Inflammatory macrophage treated with lipopolysaccharide for 1 hour (primary cell): ENCODE measurements at places on chromosomes 6 and 20.
A peak's percentile ranks its signal among the peaks of the same experiment; 100 is the strongest.

DNA sequence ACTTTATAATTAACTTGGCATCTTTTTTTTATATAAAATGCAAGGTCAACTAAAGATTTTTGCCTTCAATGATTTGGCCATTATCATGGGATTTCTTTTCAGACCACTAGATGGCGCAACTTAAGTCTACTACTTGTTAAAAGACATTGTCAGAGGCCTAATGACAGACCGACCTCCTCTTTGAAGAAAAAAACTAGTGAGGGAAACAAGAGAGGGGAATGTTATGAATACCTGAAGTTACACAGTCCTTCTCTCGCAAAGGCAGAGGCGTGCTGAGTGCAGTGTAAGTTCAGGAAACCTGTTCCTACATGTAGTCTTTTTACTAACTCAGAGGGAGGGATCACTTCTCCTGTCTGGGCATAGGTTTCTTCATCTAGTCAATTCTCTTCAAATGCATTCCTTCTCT, 9.3 kb downstream of the TRAPPC3L start:
- peak; percentile 47 for DNase-seq

- no peak for DNase-seq
Observed at GRCh38 chr20:1987826-1988225, 6.0 kb downstream of the PDYN start.

- DNase-seq = no peak
Observed at GRCh38 chr6:82361631-82362030, 2.0 kb upstream of the TPBG start.

DNA sequence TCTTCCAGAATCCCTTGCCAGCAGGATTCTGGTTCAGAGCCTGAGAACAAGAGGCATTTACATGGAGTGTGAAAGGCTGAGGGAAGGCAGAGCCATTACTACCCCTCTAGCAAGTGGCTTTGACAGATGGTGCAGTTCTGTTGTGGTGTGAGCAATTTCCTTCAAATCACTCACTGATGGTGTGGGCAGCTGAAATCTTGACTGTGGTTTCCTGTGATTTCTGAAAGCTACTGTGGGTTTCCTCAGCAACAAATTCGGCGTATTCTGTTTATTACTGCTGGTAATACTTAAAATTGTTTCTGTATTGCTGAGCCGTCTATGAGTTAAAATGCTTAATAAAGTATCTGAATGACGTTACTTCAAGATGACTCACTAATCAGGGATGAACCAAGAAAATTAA, 181.5 kb upstream of the TCF21 start:
- DNase-seq = no peak

DNA sequence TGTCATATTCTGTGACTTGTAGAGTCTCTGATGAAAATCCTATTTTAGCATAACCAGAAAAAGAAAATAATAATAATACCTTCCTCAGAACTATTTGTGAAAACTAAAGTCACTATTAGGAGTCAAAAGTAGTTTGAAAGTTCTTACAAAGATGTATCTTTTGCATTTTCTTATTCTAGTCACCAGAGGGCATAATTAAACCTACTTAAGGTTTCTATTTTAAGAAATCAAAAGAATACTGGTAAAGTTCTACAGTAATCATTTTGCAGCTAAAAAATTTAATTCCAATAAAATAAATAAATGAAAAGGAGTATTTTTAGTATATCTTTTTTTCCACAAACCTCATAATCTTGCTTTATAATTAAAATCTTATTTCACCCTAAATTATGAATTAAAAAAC, 28.0 kb upstream of the MCM9 start:
- peak; percentile 18 for DNase-seq

- no peak for DNase-seq
Observed at GRCh38 chr6:15953152-15953880, 175.6 kb upstream of the MYLIP start.

- no peak for DNase-seq
Observed at GRCh38 chr20:8971669-8972316, 97.1 kb upstream of the PLCB4 start.

DNA sequence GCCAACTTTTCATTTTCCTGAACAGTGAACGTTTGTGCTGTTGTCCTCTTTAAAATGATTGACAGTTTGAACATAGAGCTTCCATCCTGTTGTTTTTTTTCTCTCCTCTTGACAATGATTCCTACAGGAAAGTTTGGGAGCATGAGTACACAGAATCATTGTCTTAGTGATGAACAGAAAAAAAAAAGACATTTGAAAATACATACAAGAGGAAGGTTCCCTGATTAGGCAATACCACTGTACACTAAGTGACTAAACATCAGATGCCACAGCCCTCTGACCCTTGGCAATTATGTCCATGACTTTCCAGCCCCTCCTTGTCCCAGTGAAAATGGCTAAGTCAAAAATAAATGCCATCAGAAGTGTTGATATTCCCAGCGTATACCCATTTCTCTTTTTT, 71.5 kb downstream of the RTN4IP1 start:
- DNase-seq = peak; percentile 85

DNA sequence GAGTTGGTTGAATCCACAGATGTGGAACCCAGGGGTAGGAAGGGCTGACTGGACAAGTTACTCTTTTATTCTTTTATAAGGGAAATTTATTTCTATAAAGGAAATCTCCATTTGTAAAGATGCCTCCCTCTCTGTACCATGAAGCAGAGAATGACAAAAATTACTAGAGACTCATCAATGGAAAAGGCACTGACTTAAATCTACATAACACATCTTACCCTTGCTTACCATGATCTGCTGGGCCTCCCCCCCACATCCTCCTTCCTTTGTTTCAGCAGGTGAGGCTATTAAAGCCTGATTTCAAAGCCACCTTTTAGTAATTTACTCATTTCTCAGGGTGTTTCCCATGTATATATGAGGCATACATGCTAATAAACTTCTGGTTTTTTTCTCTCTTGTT, 130.2 kb upstream of the HDDC2 start:
- no peak for DNase-seq

- DNase-seq = no peak
Observed at GRCh38 chr6:17446713-17447112, 53.3 kb downstream of the CAP2 start.

GRCh38 chr6:27470023-27470422, 2.9 kb downstream of the ZNF184 start:
- no peak for DNase-seq

GRCh38 chr6:44316481-44316880, 3.3 kb upstream of the AARS2 start:
- peak; percentile 44 for DNase-seq

GRCh38 chr20:62838128-62838891, 21.5 kb downstream of the COL9A3 start:
- DNase-seq = no peak

GRCh38 chr20:58839474-58839874, 11.2 kb downstream of the GNAS-AS1 start:
- no peak for DNase-seq

DNA sequence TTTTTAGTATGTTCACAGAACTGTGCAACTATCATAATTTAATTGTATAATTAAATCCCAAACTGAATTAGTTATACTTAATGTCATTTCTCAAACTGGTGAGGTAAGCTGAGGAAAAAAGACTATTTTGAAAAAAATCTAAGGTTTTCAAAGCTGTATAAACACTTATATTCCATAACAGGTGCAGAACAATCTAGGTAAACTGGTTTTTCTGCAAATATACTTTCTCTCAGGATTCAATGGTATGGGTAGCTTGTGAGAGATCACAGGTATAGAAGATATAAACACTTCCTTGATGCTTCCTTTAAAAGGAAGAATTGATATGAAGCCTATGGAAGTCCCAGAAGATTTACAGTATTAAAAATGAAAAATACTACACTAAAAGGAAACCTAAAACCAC, 33.7 kb downstream of the NOL7 start:
- no peak for DNase-seq

- no peak for DNase-seq
Observed at GRCh38 chr20:54692168-54692887, 216.9 kb downstream of the DOK5 start.

GRCh38 chr6:125550892-125551291, 198.5 kb upstream of the HEY2 start:
- DNase-seq = no peak

DNA sequence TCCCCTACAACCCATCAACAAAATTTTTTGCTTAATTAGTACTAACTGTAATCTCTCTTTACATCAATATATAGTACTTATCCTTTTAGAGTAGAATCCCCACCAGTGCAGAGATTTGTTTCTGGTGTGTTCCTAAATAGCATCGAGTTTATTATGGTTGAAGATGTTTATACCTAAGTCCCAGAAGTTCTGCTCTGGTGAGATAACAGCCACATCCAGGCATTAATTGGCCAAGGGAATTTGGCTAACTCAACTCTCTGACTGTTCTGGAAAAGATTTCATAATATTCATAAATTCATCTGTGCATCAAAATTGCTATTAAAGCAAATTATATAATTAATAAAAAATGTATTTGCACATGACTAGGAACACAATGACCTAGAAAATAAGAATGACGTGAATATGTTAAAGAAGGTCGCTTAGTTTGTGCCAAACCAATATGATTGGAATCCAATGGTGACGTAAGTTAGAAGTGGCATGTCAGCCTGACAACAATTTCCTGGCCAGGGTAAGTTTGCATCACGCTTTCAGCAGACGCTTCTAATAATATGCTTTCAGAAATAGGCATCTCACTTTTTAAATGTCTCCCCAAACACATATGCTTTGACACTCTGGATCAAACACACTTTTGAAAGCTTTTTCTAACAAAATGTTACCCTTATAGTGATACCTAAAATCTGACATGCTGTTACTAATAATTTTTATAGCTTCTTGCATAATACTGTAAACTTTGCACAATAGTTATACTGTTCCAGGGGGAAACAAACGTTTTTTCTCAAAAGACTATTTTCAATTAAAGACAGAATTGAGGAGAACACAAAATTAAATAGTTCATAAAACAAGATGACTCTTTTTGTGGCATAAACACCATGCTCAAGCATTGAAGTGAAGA, 236.7 kb downstream of the TENT5A start:
- DNase-seq = no peak

DNA sequence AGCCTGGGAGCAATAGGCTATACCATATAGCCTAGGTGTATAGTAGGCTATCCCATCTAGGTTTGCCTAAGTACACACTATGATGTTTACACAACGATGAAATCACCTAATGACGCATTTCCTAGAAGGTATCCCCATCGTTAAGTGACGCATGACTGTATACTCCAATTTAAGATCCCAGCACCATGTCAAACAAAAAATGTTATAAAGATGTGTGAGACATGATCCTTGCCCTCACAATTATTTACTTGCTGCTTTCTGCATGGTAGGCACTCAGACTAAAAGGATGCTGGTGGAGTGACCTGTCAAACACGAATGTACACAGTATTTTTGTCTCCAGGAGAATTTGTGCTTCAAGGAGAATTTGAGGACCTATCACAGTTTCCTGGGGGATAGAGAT, 32.3 kb downstream of the SNAP25 start:
- no peak for DNase-seq

- peak; percentile 28 for DNase-seq
Observed at GRCh38 chr6:4781967-4782575, 5.9 kb downstream of the CDYL start.

GRCh38 chr6:15800841-15801617, 138.2 kb upstream of the DTNBP1 start:
- DNase-seq = no peak

DNA sequence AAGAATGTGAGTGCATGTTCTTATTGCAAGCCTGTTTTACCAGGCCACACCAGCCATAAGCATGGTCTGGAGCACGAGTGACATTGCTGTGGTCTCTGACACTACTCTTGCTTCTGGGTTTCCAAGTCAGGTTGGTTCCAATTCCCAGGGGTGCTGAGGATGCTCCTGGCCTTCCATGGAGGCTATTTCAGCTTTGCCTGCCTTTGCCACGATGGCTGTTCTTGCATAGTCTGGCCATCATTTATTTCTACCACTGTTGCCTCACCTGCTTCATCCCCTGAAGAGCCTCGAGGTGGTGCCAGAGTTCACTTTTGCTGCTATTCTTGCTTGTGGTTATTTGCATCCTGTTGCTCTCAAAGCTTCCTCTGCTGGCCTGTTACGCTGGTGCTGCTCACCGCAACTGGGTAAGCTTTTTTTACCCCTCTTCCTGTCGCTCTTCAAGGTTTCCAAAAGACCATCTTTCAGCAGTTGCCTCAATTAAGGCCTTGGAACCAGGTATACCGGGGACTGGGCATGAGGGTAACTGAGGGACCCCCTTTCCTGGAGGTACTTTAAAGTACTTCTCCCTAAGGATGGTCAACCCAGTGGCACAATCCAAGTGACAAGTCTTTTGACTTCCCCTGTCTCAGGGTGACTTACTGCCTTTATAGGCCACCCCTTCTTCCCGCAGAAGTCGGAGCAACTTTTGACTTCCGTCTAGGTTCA, 64.5 kb downstream of the AKAP7 start:
- DNase-seq = peak; percentile 28

DNA sequence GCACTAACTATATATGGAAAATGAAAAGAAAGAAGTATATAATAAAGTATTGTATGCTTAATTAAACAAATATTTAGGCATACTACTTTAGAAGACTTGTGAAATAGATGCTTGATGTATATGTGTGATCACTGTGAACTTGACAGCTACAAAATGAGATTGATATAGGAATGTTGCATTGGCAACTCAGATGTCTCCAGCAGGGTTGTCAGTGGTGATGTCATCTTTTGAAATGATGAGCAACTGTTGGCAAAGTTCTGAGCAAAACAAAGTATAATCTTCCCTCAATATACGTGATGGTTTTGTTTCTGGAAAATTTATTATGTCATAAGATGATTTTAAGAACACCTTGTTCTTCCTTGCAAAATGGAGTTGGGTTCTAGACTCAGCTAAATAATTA, 133.8 kb downstream of the ARID1B start:
- peak; percentile 11 for DNase-seq

DNA sequence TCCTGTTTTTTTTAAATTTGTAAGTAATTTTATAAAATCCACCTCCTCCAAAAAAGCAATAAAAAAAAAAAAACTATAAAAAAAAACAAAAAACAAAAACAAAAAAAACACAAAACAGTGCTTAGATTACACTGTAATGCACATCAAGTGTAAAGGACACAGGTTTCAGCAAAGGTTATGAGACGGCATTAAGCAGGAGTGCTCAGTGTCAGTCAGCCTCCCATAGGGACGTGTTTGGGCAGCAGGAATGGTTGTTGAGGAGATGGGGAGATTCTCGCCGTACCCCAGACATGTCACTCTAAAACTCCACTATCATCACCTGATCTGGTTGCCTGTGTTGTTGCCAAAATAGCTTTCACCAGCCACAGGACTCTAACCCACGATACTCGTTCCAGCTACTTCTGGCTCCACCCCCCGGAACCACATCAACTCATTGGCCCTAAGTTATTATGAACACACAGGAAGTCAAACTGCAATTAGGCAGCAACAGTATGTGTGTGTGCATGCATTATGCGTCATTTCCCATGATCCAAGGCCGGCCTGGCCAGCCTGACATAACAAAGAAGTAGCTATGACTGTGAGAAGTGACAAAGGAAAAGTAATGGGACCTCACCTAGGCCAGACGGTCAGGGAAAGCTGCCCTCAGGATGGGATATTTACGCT, 28.7 kb downstream of the ECT2L start:
- DNase-seq = no peak
